Activated naive CD4-positive, alpha-beta T cell (primary cell): ENCODE measurements at places on chromosomes 16 and 17.

- no peak for DNase-seq
Observed at GRCh38 chr17:80430446-80431245, 15.7 kb downstream of the ENDOV start.

- no peak for DNase-seq
Observed at GRCh38 chr17:37490638-37491614, 1.2 kb downstream of the DUSP14 start.

GRCh38 chr17:8839410-8839935 is 28.0 kb downstream of the PIK3R6 start:
- DNase-seq = no peak

DNA sequence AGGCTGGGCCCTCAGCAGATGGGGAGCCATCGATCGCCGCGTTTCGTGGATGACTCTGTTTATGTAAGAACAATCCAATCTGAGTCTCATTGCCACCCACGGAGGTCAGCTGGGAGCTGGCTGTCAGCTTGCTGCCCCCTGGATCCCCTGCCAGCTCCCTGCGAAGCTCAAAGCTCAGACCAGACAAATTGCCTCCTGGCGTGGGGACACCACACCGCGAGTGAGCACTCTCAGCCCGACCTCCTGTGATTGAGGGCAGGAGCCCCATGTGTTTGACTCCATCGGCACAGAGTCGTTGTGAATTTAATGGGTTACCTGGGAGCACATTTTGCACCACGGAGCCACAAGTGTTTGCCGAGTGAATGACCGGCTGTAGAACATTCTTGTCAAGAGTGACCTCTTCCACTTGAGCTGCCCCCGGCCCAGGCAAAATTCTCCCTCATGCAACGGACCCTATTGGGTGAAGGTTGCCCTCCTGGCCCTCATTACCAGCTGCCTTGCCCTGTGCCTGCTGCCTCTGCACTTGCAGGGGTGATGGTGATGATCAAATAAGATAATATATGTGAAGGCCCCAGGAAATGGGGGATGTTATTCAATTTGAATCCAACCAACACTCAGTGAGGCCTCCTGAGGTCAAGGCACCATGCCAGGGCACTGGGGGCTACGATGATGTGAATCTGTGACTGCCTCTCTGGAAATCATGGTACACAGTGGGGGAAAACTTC is 7.6 kb upstream of the GFAP start:
- no peak for DNase-seq

DNA sequence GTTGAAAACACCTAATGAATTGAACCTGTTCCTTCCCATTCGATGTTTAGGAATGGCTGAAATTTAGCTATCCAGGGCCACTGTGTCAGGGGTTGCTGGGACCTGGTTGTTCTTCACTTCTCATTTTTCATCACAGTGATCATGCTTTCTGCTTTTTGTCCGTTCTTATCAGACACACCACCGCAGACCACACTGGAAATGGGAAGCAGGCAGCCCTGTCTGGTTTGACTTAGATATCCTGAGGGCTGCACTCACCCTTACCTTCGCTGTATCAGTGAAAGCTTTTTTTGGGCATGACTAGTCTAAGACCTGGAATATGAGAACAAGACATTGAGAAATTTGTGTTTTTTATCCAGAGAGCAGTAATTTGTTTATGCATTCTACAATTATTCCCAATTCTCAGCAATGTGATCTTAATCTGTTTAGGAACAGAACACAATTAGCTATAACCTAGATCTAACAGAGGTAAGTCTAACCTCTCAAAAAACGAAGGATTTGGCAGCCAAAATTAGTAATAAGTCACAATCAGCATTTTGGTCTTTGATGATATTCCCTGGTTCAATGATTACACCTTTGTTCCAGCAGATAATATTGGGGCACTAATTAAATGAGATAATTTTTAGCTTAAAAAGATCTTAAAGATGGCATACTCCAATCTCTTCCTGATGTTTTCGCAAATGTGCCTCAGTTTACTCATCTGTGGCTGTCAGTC is 126.0 kb upstream of the GOT2 start:
- DNase-seq = no peak

GRCh38 chr16:58048494-58049231 is 23.1 kb downstream of the MMP15 start:
- no peak for DNase-seq

DNA sequence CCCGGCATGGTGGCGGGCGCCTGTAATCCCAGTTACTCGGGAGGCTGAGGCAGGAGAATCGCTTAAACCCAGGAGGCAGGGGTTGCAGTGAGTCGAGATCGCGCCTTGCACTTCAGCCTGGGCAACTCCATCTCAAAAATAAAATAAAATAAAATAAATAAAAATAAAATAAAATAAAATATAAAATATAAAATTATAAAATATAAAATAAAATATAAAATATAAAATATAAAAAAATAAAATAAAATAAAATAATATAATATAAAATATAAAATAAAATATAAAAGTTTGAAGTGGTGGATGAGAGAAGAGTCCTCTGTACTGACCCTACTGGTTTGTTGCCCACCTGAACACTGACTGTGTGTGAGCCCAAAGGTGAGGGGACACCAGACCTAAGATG is 15.2 kb downstream of the CCDC42 start:
- no peak for DNase-seq

DNA sequence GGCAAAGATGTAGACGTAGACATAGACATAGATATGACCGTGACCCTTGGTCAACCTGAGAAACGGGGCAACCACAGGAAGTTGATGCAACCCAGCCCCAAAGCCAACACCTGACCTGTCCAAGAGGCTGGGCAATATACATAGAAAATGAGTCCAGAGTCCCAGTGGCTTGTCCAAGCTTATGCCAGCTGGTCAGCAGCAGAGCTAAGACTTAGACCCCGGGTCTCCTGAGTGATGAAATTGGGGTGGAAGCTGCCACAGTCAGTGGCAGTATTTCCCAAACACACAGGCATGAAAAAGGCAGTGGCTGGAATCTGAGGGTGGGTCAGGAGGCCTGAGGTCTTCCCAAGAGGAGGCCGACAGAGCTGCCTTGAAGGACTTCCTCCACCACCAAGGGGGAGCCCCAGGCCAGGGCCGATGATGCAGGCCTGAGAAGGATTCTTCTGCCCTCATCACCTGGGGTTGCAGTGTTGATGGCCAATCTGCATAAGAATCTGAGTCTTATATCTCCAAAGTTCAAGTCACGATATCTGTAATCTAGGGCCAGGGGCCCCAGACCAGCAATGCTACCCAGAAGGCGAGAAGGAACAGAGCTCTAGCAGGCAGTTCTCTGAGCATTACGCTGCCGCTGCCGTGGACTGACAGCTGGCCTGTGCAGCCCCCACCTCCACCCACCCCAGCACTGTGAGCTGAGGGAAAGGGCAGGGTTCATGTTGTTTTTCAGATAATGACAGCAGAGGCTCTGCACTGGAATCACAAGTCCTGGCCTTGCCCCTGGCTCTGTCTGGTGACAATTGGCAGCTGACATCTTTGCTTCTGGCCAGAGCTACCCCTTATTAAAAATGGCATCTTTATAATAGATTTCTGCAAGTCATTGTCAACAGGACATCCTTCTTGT is 72.7 kb downstream of the GNAO1 start:
- DNase-seq = no peak

- no peak for DNase-seq
Observed at GRCh38 chr17:71799657-71800056, 321.2 kb upstream of the SOX9 start.

GRCh38 chr17:61306003-61306402 is 93.6 kb upstream of the TBX2 start:
- no peak for DNase-seq

- no peak for DNase-seq
Observed at GRCh38 chr16:7397901-7398300, 65.3 kb downstream of the RBFOX1 start.

- DNase-seq = no peak
Observed at GRCh38 chr17:73091770-73092522, 542 bp downstream of the SLC39A11 start.

- DNase-seq = no peak
Observed at GRCh38 chr16:88888461-88889387, 22.3 kb upstream of the PABPN1L start.

GRCh38 chr17:64411999-64412771 is 21.5 kb upstream of the PECAM1 start:
- no peak for DNase-seq

DNA sequence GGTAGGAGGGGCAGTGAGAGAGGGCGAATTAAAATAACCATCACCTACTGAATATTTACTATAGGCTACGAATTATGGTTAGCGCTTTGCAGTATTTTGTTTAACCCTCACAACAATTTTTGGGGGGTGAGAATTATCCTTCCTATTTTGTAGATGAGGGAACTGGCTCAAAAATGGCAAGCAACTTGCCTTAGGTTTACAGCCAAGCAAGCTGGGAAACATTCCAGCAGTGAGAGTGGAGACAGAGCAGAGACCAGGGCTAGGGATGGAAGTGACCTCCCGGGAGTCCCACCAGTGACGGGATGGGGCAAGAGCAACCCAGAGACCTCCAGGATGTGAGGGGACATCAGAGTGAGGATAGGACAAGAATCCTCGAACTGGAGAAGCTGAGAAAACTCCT is 352 bp upstream of the VMO1 start:
- DNase-seq = no peak

- DNase-seq = no peak
Observed at GRCh38 chr16:87335625-87336433, 18.6 kb upstream of the C16orf95 start.

- DNase-seq = no peak
Observed at GRCh38 chr16:73794994-73795393, 501.6 kb upstream of the PSMD7 start.

- no peak for DNase-seq
Observed at GRCh38 chr16:69619514-69619913, 53.7 kb downstream of the NFAT5 start.

DNA sequence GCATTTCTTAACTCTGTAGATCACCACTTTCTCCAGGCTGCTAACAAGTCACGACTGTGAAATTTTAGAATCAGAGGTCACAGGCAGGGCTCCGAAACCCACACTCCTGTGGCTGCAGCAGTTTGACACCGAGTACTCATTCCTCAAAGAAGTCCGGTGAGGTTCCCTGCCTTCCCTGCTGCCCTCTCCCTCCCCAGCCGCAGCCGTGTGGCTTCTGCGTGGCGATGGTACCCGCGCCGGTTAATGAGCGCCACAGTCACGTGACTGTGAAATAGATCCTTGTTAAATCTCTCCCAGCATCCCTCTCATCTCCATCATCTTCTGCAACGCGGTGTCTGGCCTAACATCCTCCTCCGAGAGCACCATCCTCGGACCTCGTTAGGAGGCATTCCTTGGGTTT is 65.2 kb upstream of the ENDOV start:
- no peak for DNase-seq

DNA sequence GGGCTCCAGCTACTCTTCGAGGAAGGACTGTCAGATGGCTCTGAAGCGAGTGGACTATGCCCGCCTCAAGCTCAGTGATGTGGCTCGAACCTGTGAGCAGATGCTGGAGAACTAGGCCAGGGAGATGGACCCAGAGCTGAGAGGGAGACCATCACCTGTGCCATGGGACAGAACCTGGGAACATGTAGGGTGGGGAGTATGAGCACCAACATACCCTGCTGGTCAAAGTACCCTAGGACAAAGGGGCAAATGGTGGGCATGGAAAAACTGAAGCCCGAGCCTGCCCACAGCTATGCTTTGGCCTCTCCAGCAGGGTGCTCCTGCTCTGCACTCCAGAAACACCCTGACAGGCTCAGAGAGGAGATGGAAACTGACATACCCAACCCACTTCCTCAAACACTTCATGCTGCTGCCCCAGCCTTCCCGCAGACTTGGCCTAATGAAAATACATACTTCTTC is 1.9 kb downstream of the MED11 start:
- no peak for DNase-seq

GRCh38 chr17:19752216-19753050 is 4.3 kb upstream of the ALDH3A1 start:
- no peak for DNase-seq

GRCh38 chr17:45345554-45346215 is 28.9 kb upstream of the MAP3K14 start:
- DNase-seq = no peak

- no peak for DNase-seq
Observed at GRCh38 chr17:35073183-35073790, 9.8 kb upstream of the RFFL start.

DNA sequence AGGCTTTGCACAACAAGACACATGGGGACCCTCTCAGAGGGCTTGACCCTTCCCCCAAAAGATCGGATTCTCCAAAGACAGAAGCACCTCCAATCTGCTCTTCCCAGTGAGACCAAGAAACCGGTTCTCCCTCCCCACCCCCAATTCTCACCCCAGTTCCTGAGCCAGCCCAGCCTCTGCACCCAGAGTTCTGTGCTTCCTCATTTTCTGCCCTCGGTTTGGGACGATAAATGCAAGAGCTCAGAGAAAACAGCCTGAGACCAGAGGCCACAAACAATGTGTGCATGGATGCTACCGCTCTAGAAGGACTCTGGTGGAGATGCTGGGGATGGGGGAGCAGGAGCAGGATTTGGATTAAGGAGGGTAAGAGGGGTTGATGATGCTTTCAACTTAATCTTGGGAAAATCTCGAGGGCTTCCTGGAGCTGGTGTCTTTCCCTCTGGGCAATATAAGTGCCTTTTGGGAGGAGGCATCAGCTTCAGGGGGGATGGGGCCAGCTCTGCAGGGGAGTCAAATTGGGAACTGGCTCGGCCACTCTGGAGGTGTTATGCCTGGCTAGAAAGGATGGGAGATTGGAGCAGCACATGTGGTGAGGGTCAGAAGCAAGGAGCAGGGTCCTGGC is 6.0 kb downstream of the KRT15 start:
- no peak for DNase-seq

DNA sequence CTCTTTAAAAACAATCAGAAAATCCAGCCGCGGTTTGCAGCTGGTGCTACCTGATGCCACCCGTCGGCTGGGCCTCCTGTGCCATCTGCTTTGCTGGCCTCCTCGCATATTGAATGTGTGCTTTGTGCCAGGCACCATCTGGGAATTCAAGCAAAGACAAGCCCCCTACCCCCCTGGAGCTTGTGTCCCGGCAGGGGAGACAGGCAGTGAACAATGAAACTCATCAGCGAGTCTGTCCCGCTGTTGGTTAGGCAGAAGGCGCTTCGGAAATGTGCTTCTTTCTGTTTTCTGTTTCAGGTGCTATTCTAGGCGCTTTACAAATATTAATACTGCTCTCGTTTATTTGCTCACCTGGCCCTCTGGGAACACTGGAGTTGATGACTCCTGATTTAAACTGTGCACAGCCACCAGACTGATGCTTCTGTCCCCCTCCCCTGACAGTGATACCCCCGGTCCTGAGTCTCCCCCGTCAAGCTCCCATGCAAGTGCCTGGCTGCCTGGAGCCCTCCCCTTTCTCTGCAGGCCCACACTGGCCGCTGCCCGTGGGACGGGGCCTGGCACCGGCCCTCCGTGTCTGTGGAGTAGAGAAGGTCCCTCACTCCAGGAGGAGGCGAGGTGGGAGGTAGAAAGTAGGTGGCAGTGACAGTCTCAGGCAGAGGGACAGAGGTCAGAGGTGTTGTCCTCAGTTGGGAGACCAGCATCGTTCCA is 126.1 kb upstream of the PLCG2 start:
- DNase-seq = no peak
